NCI-H510A treated with DMSO at 0.1 percent for 48 hours (cell line): ENCODE measurements at places on chromosomes 2 and 18.

DNA sequence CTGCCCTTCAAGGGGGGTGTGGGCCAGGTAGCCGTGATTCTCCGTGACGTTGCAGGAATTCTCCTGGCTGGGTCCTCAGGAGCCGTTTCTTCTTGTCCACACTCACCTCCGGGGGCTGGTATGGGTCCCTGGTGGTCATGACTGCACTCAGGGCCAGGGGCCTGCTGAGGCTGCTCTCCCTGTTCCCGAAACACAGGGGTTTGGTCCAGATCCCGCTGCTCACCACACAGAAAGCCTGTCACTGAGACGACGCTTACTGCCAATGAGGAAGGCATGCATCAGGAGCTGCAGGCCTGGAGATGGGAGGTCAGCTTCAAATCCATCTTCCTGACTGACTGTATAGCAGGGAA lies 160.7 kb downstream of the RTP5 start:
- DNase-seq = no peak

GRCh38 chr2:170161516-170162270 lies 16.3 kb upstream of the MYO3B start:
- DNase-seq = no peak

- no peak for DNase-seq
These were observed 77.3 kb downstream of the SOCS6 start for GRCh38 chr18:70366174-70366573.

DNA sequence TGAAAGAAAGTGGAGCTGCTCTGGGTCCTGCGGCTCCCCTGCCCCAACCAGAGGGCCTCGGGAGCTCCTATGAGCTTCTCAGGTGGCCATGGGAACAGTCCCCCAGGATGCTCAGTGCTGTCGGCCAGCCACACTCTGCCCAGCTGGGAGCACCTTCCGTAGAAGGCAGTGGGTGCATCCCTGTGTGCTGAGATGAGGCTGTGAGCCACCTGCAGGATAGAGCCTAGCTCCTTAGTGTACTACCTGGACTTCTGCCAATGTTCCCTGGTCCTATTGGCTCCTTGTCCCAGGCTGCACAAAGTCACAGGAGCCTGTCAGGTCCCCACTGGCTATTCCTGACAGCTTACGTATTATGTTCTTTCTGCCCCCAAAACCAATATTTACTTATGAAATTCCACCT lies 16.1 kb downstream of the PRELID3A start:
- DNase-seq = peak; percentile 6

- peak; percentile 9 for DNase-seq
These were observed 177.9 kb downstream of the CYRIA start for GRCh38 chr2:16487686-16488085.
